Cerebellum (tissue), 4 donors: ENCODE measurements at places on chromosomes 16 and 17.

GRCh38 chr17:73304971-73305812 is 6.6 kb downstream of the CDC42EP4 start:
- peak; percentile 41 for DNase-seq

GRCh38 chr16:82265809-82266208 is 95.8 kb upstream of the MPHOSPH6 start:
- DNase-seq, result no peak

GRCh38 chr17:1986783-1987451 is 38.2 kb downstream of the RTN4RL1 start:
- no peak for DNase-seq

GRCh38 chr17:2485970-2486369 is 25.7 kb downstream of the METTL16 start:
- DNase-seq, result no peak

- no peak for DNase-seq
These were observed 67.7 kb downstream of the MPRIP start for GRCh38 chr17:17109907-17110306.

DNA sequence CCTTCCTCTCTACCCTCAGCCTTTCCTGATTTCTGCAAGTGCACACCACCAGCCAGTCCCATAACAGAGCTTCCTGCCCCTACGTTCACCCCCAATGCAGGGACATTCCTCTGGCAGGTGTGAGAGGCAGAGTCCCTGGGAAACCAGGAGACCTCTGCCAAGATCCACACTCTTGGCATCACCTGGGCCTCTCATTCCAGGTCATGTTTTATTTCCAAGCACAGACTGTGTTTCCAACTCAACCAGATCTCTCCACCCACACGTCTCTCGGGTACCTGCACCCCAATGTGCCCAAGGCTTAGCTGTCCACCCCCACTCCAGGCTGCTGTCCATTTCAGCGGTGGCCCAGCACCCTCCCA is 21.0 kb upstream of the PHB1 start:
- DNase-seq, result peak; percentile 67

DNA sequence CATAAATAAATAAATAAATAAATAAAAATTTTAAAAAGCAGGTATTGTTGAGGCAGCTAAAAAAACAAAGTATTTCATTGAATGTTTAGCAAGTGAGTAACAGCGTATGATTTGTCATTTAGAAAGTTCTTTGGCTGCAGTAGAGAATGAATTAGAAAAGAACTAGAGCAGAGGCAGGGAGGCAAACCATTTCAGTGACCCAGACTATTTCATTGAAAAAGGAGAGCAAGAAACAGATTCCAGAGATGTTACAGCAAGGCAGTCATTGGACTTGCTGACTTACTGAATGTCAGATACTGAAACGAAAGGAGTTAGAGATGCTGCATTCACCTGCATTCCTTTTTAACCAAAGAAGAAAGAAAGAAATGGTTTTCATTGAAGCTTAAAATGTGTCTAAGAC is 105.5 kb upstream of the HLF start:
- DNase-seq, result no peak

DNA sequence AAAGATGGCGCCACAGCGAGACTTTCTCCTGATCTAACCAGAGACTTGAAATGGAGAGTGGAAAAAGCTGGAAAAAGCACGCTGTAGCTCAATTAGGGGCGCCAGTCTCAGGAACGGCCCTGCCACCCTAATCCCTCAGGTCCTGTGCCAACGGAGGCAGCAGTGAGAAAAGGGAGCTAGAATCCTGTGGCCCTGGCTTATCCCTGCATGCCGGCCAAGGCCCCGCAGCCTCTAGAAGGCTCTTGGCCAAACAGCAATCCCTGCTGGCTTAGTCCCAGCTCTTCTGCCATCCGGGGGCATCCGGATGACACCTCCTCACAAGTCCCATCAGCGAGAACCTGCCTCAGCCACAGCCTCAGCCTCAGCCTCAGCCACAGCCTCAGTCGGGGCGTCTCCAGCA is 69.8 kb downstream of the MRM3 start:
- DNase-seq, result peak; percentile 57

DNA sequence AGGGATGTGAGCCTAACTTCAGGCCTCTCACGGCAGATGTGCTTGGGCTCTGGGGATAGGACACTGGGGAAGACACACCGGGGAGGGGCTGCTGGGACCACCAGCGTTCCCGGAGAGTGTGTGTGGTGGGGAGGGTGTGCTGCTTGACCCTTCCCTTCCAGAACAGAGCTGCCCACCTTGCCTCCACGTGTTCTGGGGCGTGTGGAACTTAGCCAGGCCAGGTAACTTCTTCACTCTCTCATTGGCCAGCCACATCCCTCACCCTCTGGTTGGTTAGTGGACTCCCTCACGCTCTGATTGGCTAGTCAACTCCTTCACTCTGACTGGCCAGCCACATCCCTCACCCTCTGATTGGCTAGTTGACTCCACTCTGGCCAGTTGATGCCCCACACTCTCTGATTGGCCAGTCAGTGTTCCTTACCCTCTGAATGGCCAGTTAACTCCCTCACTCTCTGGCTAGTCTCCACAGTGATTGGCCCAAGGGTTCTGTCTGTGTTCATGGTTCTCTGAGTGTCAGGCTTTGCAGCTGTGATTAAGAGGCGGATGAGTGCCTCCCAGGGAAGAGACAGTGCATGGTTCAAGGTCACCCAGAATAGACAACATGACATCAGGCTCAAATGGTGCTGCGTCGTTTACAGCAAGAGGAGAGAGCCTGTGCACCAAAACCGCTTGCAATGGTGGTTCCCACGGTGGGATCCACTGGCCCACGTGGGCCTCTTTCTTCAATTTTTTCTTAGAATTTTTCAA is 10.0 kb downstream of the TMEM235 start:
- DNase-seq, result no peak

GRCh38 chr16:50741225-50741780 is 583 bp upstream of the CYLD start:
- peak; percentile 26 for DNase-seq

GRCh38 chr17:13835151-13835550 is 233.4 kb upstream of the HS3ST3A1 start:
- peak; percentile 10 for DNase-seq

GRCh38 chr17:4407216-4407615 is 26.5 kb upstream of the SPNS3 start:
- no peak for DNase-seq

DNA sequence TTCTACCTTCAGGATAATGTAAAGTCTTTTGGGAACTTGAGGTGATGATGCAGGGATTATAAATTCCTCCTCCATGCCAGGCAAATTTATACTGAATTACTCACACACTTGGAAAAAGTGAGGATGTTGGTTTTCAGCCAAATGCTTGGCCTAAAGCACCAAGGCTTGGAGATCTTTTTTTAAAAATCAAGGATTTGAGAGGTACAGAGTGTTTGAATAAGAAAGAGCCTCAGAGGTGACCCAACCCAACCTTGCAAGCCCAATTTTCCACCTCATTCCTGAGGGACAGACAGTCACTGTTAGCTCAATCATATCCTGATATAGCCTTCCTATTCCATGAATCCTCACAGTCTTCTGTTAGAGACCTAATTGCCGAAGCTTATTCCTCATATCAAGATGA is 14.0 kb downstream of the GRIN2A start:
- no peak for DNase-seq

- DNase-seq, result no peak
These were observed 204.8 kb upstream of the CHMP6 start for GRCh38 chr17:80786887-80787286.

- no peak for DNase-seq
These were observed 342.2 kb upstream of the DYNLRB2 start for GRCh38 chr16:80198311-80199299.

DNA sequence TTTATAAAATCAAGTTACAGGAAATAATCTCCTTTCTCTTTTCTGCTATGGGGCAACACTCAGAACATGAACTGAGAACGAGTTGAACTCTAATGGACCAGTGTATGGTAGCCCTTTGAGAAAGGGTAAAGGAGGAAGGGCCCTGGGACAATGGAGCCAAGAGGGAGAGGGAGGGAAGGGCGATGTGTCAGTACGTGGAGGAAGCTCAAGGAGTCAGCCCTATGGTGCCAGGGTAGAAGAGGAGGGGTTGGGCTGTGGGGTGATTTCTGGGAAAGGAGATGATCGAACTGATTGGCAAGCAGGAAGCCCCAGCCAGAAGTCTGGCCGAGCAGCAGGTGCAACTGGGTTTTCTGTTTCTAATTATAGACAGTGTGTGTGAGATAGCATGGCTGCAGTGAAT is 4.3 kb upstream of the WIPI1 start:
- no peak for DNase-seq

- DNase-seq, result no peak
These were observed 89.0 kb upstream of the DNAH17 start for GRCh38 chr17:78665952-78666920.

- no peak for DNase-seq
These were observed 3.5 kb upstream of the NSMCE1 start for GRCh38 chr16:27272076-27272475.

DNA sequence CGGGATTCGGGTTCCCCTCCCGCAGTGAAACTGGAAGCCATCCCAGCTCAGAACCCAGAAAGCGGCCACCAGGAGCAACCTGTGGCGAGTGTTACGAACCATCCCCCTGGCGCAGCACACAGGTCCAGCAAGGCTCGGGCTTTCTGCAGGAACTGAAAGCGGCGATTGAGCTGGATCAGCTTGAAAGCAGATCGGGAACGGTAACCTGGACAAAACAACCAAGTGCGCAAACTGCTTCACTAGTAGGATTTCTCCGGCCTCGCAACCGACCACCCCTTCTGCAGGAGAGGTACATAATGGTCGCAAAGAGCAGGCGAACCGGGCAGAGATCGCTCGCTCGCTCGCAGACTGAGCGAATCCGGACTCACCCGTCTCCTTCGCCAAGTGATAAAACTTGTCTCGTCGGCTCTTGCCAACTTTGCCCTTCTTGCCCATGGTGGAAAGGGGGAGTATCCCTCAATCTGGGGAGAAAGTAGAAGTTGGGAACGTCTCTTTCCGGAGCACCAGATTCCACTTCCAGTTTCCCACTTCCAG is 696 bp upstream of the PSMC5 start:
- no peak for DNase-seq

DNA sequence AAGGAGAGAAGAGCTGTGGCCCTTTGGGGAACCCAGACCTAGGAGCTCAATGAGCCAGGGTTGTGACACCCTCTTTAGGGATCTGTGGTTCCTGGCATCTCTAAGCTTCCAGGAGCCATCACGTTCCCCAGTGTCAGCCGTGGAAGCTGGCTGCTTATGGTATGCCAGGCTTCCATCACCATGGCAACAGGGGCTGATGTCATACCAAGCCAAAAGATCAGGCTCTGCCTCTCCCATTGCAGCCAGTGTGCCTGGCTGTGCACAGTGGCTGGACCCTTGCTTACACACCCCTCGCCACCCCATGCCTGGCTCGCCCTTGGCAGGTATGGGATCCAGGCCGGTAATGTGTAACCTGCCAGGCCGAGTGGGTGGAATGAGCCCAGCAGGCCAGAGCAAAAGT is 91.1 kb downstream of the SSH2 start:
- DNase-seq, result peak; percentile 83

DNA sequence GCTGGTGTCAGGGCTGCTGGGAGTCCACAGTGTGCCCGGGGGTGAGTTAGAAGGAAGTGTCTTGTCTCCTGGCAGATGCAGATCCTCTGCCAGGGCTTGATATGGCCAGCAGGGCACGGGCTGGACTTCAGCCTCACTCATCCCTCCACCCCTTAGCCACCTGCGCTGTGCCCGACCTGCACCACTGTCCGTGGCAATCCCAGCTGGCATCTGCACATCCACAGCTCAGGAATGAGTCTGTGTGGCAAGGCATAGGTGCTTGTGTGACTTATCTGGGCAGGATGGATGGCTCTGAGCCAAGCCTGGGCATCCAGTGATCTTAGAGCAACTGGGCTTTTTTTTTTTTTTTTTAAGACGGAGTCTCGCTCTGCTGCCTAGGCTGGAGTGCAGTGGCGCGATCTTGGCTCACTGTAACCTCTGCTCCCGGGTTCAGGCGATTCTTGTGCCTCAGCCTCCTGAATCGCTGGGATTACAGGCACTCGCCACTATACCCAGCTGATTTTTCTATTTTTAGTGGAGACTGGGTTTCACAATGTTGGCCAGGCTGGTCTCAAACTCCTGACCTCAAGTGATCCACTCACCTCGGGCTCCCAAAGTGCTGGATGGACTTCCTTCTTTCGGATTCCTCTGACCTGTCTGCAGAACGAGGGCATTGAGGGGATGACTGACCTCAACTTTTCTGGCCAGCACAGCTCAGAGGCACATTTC is 22.5 kb upstream of the CACNG1 start:
- DNase-seq, result no peak

DNA sequence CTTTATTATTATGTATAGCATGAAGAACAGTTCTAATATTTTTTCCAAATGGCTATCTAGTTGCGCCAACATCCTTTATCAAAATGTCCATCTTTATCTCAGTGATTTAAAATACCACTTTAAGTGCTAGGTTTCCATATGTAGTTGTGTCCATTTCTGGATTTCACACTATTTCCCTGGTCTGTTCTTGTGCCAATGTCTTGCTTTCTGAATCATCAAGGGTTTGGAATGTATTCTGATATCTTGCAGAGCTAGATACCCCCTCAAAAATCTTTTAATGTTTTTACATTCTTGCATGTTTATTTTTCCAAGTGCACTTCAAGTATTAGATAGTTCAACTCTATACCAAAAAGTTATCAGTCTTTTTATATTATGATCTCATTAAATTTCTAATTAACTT is 14.3 kb downstream of the MBTD1 start:
- no peak for DNase-seq

DNA sequence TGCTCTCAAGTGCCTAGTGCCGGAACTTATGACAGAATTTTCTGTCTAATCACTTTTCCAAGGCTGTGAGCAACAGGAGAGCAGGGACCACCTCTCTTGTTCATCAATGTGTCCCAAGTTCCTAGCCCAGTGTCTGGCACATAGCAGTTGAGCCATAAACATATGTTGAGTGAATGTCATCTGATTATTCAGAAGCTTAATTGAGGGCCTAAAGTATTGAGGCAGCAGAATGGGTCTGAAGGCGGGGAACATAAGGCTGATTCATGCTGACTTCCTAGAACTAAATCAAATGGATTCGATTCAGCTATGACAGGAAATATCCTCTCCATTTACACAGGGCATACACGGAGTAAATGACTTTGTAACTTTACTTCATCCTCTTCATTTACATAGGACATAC is 438.0 kb upstream of the ZFHX3 start:
- DNase-seq, result no peak
